Thyroid gland (tissue), 4 donors: ENCODE measurements at places on chromosomes 16 and 17. TPM values are rescaled to one million over a fixed set of nuclear protein-coding genes. Genes with fewer than 3 reads are reported as not detected.

Gene TP53TG3D
- total RNA-seq: not detected

Gene ZFP3
- 12.4 TPM for total RNA-seq

GRCh38 chr16:2299915-2300192 lies 31.9 kb upstream of the RNPS1 start:
- DNase-seq: no peak

GRCh38 chr17:59811209-59811608 lies 81.5 kb downstream of the TUBD1 start:
- DNase-seq: no peak

DNA sequence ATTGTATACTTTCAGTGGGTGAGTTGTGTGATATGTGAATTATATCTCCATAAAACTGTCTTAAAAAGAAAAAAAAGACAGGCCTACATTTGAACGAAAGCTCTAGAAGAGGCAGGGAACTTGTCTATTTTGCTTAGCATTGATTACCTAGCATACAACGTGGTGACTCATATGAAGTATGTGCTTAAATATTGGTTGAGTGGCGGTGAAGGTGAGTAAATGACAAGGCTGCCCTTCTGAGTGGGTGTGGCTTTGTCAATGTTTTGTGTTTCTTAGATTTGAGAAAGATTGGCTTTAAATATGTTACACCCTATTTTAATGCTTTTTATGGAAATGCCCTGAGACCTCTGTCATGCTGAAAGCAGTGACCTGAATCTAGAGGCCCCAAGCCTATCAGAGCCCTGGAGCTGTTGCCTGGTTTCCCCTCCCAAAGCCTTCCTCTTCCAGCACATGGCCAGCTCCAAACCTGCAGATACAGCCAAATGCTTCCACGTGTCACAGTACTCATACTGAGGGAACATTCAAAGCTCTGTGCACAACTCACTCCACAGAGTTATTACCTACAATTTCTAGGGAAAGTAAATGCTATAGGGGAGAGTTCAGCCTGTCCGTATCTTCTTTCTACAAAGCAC lies 260.0 kb downstream of the PHKB start:
- DNase-seq: no peak

- no peak for DNase-seq
Observed at GRCh38 chr16:28497861-28498599, 3.6 kb downstream of the APOBR start.

Gene P2RX1
- 0.11 TPM for total RNA-seq

- DNase-seq: no peak
Observed at GRCh38 chr17:44086364-44087311, 16.1 kb downstream of the G6PC3 start.

DNA sequence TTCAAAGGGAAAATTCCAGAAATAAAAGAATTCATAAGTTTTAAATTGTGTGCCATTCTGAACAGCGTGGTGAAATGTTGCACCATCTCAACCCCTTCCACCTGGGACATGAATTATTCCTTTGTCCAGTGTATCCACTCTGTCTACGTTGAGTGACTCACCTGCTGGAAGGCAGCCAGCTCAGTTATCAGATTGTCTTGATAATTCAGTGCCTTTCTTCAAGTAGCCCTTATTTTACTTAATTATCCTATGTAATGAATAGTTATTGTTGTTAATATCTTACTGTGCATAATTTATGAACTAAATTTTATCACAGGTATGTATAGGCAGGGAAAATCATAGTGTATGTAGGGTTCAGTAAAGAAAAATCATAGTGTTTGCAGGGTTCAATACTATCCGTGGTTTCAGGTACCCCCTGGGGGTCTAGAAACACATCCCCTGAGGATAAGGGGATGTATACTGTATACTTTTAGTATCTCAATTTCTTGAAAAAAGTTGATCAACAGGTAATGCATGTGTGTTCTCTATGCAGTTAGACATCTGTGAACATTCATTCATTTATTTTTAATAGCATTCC lies 7.7 kb upstream of the PCTP start:
- DNase-seq: peak; percentile 65

DNA sequence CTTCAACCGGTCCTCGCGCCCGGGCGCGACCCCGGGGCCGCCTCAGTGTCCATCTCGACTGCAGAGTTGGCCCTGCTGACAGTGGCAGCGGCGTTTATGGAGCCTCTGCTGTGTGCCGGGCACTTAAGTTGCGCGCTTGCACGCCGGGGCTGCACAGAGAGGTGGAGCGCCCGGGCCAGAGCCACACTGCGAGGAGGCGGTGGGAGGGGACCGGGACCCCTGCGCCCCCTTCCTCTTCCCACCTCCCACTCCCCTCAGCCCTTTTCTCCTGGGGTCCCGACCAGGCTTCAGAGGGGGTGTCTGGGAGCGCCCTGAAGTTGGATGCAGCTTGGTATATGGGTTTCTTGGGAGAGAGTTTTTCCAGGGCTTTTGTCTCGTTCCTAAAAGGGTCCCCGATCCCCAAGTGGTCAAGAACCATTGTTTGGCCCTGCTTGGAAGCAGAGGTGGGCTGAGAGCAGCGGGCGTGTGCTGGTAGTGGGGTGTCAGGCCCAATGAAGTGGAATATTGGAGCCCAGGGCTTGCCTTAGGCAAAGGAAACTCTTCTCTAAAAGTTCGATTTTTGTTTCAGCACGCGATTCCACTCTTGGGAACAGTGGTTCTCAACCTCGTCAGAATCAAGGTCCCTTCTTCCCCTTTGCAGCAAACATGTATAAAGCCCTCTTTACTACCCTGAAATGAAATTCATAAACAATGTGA lies 605 bp downstream of the MRTFB start:
- DNase-seq: no peak

- no peak for DNase-seq
Observed at GRCh38 chr16:10178080-10178479, 4.1 kb downstream of the GRIN2A start.

Gene CCL2
- 30.0 TPM for total RNA-seq

GRCh38 chr17:49896222-49896621 lies 48.4 kb upstream of the TAC4 start:
- DNase-seq: no peak

Gene VAT1
- total RNA-seq: 138 TPM

DNA sequence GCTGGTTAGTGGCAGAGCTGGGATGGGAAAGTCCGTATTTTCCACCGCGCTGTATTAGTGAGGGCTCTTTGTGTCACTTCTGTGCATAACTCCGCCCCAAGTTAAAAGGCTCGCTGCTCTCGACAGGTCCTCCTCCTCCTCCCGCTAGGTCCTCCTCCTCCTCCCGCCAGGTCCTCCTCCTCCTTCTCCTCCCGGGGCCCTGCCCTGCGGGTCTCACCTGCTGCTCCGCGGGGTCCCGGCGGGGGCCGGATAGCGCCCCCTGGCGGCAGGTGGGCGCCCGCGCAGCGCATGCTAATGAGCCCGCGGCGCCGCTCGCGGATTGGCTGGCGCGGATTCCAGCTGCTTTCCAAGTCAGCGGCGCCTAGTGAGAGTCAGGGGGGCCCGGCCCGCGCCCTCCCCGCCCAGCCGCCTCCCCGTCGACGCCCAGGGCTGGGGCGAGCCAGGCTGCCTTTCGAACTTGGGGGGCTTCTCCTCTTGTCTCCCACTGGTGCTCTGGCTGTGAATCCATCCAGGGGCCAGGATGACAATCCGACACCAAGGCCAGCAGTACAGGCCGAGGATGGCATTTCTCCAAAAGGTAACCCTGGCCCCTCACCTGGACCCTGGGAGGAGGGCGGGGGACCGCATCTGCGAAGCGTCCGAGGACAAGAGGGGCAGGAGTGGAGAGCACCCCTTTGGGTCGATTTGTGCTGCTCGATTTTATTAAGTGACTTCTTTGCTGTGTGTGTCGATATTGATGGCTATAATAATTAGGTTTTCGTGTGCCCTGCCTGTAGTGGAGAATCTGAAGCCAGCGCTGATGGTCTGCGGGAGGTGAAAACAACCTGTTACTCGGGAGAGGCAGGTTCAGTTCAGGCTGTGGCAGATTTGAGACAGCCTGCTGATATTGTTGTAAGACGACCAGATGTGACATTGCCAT lies at the start of gene RGS9:
RGS9 (plus strand) TSS at position 350 of the 919 bp plus-strand sequence; CDS start at position 521, 171 bp downstream.
- DNase-seq: peak; percentile 92

Gene FAM83G
- total RNA-seq: 11.9 TPM

Gene CCL23
- total RNA-seq: 3.8 TPM

DNA sequence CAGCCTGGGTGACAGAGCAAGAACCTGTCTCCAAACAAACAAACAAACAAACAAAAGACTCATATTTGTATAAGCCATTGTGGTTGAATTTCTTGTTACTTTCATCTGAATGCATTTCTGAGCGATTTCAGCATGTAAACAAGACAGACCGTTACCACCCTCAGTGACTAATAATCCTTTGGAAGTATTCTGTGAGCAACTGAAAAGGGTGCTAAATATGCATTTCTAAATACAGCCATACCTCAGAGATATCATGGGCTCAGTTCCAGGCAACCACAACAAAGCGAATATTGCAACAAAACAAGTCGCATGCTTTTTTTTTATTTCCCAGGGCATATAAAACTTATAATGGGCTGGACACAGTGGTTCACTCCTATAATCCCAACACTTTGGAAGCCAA lies 109.0 kb downstream of the USP31 start:
- DNase-seq: no peak

- DNase-seq: no peak
Observed at GRCh38 chr16:80591071-80591915, 50.5 kb downstream of the DYNLRB2 start.

- DNase-seq: no peak
Observed at GRCh38 chr16:66006485-66006884, 360.0 kb upstream of the CDH5 start.

GRCh38 chr16:28610595-28611191 lies 849 bp upstream of the SULT1A1 start:
- DNase-seq: peak; percentile 53

DNA sequence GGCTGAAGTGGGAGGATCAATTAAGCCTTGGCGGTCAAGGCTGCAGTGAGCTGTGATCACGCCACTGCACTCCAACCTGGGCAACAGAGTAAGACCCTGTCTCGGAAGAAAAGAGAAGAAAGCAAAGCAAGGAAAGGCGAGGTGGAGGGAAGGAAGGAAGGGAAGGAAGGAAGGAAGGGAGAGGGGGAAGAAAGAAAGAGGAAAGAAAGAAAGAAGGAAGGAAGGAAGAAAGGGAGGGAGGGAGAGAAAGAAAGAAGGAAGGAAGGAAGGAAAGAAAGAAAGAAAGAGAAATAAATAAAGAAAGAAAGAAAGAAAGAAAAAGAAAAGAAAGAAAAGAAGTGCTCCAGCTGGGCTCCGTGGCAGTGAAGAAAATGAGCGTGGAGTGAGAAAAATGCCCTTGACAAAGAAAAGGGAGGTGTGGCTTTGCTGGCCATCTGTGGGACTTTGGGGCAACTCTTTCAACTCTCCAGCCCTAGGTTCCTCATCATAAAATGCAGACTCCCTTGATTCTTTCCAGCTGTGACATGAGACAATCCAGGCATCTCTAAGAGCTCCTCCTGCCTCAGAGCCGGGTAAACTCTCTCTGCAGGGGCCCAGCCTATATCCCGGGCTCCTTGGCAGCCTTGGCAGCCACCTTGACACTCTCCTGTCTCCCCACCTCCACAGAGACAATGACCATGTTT lies 2.4 kb downstream of the GSDMA start:
- DNase-seq: no peak

GRCh38 chr17:42402117-42402516 lies 13.9 kb upstream of the STAT3 start:
- DNase-seq: no peak

Gene ERN2
- not detected for total RNA-seq

DNA sequence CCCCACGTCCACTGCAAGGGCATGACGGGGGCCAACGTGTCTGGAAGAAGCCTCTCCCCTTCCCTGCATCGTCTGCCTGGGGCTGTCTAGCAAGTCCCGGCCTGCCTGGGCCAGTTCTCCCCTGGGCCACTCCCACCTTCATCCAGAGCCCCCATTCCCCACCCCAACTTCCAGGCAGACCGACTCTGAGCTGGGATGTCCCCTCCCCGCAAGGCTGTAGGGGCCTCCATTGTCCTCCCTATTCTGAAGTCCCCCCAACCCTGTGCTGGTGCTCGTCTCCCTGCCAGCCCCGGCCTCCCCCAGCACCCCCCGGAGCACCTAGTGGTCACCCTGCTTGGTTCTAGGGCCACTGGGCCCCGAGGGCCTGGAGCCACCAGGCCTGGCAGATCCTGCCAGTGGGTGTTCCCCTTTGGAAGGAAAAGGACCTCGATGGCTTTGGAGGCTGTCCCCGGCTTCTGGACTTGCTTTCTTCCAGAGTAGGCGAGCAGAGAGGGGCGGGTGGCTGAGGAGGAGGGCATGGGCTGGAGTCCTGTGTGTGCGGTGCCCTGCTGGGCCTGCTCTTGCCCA lies 4.8 kb downstream of the GLIS2 start:
- DNase-seq: no peak

Gene CCL3
- total RNA-seq: 3.9 TPM

GRCh38 chr17:7262935-7263800 lies 890 bp upstream of the CLDN7 start:
- DNase-seq: peak; percentile 82

DNA sequence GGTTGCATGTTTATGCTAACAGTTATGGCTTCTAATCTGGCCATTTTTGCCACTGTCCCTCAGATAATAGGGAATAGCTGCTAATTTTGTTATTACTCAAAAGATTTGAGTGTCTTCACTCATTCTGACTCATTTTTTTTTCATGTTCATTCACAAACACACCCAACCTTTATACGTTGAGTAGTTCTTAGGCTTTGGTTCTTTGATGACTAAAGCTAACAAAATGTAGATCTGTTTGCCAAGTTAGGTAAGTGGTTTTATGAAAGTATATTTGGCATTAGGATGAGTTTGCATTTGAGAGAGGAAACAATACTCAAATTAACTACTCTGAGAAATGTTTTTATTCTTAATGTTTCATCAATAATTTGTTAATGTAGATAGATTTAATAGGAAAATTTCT lies 3.6 kb downstream of the MAP2K4 start:
- DNase-seq: no peak

DNA sequence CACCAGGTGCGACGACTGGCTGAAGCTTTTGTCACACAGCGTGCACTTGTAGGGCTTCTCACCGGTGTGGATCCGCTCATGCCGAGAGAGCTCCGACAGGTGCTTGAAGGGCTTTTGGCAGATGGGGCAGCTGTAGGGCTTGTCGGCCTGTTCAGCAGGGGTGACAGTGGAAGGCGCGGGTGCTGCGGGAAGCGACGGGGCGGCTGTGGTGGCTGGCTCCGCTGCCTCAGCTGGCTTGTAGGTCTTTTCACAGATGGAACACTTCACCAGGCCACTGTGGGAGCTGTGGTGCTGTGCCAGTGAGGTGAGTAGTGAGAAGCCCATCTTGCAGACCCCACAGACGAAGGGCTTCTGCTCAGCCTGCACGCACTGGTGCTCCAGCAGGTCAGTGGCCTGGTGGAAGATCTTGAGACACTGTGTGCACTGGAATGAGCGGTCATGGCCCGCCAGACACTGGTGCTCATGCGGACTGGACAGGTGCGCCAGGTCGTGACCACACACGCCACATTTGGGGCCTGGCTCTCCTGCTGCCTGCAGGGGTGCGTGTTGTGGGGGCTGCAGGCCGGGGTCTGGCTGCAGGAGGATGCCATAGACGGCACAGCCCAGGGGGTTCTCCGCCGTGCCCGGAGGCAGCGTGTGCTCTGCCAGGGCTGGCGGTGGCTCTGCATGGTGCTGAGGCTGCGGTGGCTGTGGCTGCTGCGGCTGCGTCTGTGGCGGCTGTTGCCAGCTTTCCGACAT lies 2.8 kb downstream of the ZNF319 start:
- no peak for DNase-seq

Gene KRT23
- 4.6 TPM for total RNA-seq
